ENCODE measurements at places on chromosomes 2 and 18.

DNA sequence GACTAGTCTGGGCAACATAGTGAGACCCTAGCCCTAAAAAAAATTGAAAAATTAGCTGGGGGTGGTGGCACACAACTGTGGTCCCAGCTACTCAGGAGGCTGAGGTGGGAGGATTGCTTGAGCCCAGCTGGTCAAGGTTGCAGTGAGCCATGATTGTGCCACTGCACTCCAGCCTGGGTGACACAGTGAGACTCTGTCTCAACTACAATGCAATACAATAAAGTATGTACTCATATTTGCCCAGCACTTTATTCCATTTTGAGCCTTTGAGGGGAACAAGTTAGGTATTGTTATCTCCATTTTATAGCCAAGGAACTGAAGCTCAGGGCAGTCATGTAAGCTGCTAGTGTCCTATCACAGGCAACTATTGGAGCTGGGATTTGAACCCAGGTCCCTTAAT lies 49.3 kb upstream of the PLB1 start:
- DNase-seq = no peak

- DNase-seq = no peak
Observed at GRCh38 chr2:199994371-199994770, 39.0 kb downstream of the MAIP1 start.

DNA sequence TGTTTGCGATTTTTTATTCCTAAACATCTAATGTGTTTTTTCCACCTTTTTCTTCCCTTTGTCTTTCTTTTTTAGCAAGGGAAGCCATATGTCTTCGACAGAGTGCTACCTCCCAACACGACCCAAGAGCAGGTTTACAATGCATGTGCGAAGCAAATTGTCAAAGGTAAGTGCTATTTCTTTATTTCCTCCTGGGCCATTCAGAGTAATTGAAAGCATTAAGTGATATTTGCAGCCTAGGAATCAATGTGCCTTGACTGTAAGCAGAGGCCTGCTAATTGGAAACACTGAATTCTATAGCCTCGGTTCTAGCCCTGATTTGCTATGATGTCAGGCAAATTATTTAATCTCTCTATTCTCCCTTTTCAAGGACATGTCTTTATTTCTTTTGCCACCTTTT lies 47.0 kb downstream of the KIF5C start:
- DNase-seq = no peak

GRCh38 chr2:219220652-219221402 lies 2.1 kb upstream of the ABCB6 start:
- no peak for DNase-seq

GRCh38 chr2:15942711-15943345 lies 2.5 kb downstream of the MYCN start:
- no peak for DNase-seq

DNA sequence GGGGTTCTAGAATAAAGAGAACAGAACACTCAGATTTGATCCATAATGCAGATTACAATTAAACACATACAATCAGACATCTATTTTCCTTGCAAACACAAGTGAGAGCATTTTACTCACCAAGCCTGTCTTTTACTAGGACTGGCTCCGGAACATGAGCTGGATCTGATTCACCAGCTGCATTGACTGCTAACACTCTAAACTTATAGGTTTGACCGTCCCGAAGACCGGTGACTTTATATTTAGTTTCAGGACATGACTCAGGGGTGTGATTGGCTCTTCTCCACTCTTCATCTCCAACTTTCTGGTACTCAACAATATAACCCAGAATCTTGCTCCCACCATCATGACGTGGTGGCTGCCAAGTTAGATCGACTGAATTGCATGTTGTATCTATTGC lies 112.4 kb downstream of the PLEKHA3 start:
- DNase-seq = no peak

- no peak for DNase-seq
Observed at GRCh38 chr2:148875387-148876051, 492 bp downstream of the KIF5C start.

DNA sequence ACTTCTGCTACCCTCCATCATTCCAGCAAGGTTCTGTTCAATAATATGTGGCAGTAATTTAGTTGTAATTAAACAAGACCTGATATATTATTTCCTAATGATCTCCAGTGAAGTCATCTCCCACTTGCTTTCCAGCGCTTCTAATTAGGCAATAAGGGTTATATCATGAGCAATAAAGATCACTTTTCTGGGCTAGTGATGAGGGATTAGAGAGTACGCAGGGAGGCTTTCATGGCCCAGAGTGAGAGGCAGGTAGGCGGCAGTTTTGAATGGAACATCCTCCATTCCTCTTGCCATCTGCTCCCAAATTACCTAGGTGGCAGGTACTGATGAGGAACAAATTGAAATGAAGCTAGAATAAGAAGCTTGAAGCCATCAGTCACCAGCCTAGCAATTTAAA lies 358.1 kb upstream of the SYT4 start:
- DNase-seq = no peak

DNA sequence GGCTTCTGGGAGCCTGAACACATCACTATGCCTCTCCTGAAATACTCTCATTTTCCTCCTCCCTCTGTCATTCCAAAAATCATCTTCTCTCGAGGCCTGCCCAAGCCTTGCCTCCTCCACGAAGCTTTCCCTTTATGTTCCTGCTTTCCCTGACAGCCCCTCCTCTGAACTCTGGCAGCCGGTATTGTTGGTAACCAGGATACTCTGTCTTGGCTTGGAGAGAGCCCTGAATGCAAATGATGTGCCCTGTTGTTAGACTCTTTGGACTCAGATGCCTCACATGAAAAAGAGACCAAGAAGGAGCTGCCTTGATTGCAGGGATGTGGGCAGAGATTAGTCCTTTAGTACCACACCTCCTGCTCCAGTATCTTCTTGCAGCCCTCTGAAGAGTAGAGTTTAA lies 138.5 kb upstream of the DLX2 start:
- DNase-seq = no peak

- no peak for DNase-seq
Observed at GRCh38 chr2:162106146-162106551, 32.1 kb upstream of the DPP4 start.

DNA sequence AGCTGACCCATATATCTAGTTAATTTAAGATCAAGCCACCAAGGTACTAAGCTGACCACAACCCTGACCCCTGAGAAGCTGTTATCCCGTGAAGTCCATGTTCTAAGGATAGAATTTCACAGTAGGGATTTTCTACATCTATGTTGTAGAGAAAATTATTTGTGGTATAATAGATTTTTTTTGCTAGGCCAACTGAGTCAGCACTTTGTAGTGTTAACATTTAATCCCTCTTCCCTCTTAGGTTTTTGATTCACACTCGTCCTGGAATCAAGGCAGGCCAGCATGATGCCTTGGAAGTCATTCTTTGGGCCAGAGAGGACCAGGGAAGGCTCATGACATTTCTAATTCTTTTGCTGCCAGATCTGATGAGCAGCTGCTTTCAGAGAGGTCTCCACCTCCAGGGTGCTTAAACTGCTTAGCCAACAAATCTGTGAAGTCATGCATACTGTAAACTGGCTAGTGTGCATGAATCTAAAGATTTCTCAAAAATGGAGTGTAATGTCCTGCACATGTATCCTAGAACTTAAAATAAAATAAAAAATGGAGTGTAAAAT lies 102.5 kb downstream of the RBM43 start:
- no peak for DNase-seq

- DNase-seq = peak; percentile 22
Observed at GRCh38 chr2:54456612-54457322, 640 bp downstream of the SPTBN1 start.

- DNase-seq = no peak
Observed at GRCh38 chr2:65878011-65878340, 445.6 kb upstream of the SPRED2 start.

DNA sequence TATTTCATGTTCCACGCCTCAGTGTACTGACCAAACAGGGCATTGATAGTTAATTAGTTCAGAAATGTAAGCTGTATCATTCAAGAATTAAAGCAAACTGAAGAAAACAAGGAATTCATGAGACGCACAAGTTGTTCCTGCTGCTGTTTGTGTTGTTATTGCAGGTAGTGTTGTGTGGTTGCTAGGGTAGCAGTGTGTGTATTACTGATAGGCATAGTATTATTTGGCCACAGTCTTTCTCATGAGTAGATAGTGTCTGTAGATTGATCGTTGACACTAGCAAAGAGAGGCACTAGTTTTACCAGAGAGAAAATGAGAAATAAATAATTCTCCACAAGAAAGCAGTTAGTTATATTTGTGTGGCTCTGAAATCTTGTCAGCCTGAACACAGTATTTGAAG lies 548.6 kb downstream of the LRP1B start:
- DNase-seq = no peak

DNA sequence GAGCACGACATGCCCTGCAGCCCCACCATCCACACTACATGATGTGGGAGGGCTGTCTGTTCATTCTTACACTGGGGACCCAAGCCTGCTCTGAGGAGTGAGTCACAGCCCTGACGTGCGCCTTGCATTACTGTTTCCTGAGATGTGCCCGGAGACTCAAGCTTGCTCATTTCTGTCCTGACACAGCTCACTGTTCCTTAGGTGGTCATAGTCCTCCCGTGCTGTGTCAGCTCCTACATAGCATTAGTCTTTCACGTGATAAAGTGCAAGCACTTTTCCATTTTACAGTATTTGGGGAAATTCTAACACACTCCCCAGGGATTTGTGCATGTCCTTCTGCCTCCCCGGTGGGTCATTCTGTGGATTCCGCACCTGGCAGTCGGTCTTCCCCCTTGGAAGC lies 46.2 kb upstream of the TRIM43B start:
- DNase-seq = no peak

- DNase-seq = no peak
Observed at GRCh38 chr18:79223431-79223830, 154.2 kb downstream of the ATP9B start.

DNA sequence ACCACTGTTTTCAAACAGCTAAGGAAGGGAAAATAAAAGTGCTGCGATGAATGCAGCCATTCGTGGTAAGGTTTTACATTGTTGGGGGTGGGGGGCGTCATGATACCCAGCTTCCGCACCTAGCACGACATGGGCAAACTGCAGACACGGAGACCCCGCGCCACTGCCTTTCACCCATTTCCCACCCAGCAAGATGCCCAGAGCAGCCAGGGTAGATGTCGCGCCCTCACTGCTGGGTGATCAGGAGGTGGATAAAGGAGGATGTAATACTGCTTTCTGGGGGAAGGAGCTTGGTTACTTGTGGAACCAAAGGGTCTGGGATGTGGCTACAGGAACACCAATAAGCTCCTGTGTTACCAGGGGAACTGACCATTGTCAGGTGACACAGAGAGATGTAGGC lies 138.4 kb downstream of the ZNF516 start:
- no peak for DNase-seq

GRCh38 chr2:227568852-227569169 lies 29.9 kb upstream of the SCYGR2 start:
- DNase-seq = no peak

- DNase-seq = no peak
Observed at GRCh38 chr18:73670524-73670923, 477.1 kb downstream of the FBXO15 start.

DNA sequence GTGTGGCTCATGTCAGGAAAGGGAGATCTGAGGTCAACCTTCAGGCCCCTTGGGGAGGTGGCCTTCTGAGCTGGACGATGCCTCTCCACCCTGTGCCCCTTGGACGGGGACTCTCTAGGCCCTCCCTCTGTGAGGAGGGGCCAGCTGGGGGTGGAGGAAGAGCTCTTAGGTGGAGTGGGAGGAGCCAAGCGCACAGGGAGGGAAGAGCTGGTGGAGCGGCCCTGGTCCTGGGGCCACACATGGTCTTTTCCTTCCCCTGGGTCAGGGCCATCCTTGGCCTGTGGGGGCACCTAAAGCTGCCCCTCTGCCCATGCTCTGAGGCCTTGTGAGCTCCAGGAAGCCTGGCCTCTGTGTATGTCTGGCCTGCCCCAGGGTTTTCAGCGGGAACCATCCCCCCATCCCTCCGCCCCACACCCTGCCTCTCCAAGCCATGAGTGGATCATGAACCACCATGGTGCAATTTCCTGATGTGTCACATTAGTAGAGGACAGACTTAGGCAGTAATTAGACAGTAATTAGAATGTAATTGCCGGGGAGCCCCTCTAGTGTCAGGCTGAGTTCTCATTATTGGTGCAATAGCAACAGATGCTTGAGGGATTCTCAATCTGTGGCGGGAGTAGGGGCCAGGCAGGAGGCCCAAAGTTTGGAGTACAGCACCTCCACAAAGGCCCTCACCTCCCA lies 63.0 kb downstream of the GLI2 start:
- DNase-seq = no peak

DNA sequence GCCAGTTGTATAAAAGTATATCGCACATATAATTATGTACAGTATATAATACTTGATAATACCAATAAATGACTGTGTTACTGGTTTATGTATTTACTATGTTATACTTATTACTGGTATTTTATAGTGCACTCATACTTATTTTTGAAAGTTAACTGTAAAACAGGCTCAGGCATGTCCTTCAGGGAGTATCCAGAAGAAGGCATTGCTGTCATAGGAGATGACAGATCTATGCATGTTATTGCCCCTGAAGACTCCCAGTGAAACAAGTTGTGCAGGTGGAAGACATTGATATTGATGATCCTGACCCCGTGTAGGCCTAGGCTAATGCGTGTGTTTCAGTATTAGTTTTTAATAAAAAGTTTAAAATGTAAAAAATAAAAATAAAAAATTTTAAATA lies 20.3 kb upstream of the ASXL3 start:
- no peak for DNase-seq

DNA sequence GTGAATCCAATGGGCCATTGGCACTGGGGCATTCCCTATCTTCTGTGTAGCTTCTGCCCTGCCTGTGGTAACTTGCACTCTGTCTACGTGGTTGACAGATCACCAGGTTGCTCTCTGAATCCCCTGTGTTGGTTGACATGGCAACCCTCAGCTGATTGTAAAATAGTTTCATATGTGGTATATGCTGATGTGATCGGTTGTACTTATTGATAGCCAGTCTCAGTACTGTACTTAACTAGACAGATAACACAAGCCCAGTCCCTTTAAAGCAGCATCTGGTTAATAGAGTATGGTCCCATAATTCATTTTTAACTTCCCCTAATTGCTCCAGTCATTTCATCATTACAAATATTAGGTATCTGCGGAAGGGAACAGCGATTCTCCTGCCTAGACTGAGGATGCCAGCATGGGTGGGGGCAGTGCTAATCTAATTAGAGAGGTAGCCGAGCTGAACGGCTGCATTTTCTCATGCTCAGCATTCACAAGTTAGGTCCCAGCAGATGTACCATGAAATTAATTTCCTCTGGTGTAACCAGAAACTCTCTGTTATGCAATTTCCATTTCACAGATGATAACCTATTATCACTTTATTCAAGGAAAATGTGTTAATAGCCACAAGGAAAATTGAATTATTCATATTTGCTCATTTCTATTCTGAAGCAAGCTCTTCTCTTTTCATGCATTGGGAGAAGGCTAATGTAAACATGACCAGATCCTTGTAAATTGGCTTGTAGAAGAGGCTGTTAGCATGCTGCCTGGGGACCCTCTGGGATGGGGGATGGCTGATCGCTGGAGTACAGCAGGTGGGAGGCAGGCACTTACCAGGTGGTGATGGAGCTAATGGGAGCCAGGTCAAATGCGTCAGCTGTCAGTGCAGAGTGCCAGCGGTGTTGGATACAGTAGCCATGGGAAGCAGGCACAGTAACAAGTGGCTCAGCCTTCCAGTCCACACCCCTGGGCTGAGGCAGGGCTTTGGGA lies 608.3 kb downstream of the GALR1 start:
- DNase-seq = no peak
